ENCODE measurements at places on chromosomes 7 and 10.

GRCh38 chr10:63976538-63976937, 455.3 kb downstream of the REEP3 start:
- DNase-seq, result peak; percentile 43

DNA sequence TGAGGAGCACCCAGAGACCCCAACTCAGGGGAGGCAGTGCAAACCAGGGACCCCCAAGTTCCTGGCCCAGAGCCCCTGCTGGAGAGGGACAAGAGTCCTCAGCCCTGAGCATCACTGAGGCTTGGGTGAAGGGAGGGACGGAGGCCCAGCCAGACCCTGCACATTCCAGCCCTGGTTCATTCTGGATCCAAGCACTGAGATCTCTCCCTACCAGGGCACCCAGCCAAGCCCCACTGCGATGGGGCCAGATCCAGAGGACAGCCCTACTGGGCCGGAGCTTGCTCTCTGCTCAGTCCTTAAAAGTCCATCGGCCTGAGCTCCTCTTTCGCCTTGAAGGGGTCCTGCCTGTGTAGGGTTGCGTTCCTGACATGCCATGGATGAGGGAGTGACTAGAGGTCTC, 40.5 kb upstream of the RABGEF1 start:
- DNase-seq, result no peak

GRCh38 chr7:111529507-111530355, 32.6 kb downstream of the IMMP2L start:
- DNase-seq, result no peak

DNA sequence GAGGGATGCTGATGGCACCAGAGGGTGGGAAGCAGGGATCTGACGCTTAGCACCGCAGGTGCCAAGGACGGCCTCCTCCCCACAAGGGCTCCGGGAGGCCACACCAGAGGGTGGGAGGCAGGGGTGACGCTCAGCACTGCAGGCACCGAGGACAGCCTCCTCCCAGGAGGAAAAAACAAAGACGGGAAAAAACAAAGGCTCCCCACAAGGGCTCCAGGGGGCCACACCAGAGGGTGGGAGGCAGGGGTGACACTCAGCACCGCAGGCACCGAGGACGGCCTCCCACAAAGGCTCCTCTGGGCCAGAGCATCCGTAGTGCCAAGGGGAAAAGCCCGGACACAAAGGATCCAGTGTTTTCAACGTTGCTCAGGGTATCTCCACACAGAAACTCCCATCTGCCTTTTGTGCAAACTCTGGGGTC, 25.6 kb downstream of the DIP2C start:
- no peak for DNase-seq

DNA sequence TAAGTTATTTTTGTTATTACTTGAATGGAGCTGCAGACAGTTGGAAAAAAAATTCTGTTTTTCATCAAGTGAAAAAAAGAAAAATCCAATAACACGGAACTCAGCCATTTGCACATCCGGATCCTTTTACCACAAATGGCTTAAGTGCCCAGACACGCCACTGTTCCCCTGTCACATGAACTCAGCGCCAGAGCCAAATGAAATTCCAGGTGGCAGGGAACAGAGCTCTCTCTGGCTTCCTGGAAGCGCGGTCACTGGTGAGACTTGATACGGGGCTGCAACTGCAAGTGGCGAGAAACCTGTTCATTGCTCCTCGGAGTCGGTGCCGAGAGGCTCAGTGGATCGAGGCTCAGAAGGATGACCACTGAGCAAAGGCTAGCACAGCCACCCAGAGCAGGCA, 60.8 kb upstream of the NPTX2 start:
- DNase-seq, result no peak

- DNase-seq, result no peak
Observed at GRCh38 chr7:3197567-3198213, 103.4 kb upstream of the SDK1 start.

DNA sequence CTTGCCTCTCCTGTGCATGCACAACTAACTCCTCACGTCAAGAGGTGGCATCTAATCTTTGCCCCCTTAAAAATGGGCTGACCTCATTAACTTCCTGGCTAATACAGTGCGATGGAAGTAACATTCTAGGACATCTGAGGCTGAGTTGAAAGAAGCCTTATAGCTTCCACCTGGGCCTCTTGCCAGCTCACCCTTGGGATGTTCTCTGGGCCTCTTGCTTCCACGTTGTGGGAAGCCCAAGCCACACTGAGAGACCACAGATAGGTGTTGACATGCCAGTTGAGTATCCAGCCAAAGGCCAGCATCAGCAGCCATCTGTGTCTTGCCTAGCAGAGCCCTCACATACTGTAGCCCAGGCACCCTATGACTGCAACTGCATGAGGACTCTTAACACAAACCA, 60.8 kb upstream of the GDF10 start:
- DNase-seq, result no peak

DNA sequence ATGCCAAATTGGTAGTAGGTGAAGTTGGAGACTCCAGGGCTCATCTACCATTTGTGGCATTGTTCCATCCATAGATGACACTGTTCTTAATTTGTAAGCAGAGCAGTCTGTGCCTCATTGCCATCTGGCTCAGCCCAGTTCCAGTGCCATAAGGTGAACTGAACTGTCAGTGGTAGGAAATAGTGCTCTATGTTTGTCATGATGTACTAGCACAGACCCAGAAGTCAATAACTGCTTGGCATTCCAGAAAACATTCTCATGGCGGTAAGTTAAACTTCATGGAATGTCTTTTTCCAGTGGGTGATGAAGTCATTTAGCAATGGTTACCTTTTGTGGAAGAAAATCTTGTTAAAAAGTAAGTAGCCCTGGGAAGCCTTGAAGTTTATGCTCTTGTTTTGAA, 302.7 kb downstream of the SUGCT start:
- DNase-seq, result no peak

- no peak for DNase-seq
Observed at GRCh38 chr7:7812112-7812511, 93.7 kb upstream of the RPA3 start.

- peak; percentile 62 for DNase-seq
Observed at GRCh38 chr10:80487791-80488538, 33.9 kb downstream of the TSPAN14 start.

DNA sequence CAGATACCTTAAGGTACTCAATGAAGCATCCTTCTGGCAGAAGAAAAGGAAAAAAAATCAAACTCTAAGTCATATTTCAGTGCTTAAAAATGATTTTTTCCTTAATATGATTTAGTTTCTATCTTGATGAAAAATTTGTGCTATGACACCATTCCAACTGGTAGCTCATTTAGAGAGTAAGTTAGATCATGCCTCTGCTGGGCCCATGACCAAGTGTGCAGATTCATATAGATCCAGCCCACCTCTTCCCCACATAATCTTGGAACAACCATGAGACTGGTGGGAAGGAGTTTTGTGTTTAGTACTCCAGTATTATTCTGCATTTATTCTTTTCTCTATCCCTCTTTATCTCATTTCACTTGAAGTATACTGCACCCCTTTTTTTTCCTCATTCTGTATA, 908.3 kb downstream of the KCNMA1 start:
- DNase-seq, result no peak

DNA sequence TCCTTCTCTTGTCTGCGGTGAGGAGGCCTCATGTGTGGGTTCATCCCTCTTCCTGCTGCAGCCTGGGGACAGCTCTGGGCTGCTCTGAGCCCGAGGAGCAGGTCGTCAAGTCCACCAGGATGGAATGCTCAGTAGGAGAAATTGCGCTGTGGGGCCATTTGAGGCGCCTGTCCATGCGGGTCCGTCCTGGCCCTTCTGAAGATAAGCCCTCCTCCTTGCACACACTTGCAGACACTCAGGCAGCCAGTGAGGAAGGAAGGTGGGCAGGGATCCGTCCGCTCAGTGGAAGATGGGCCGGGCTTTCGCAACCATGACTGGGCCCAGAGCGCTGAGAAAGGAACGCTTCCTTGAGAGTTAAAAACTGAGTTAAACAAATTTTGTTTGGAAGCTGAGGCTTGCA, 356.8 kb downstream of the GLRX3 start:
- DNase-seq, result no peak

DNA sequence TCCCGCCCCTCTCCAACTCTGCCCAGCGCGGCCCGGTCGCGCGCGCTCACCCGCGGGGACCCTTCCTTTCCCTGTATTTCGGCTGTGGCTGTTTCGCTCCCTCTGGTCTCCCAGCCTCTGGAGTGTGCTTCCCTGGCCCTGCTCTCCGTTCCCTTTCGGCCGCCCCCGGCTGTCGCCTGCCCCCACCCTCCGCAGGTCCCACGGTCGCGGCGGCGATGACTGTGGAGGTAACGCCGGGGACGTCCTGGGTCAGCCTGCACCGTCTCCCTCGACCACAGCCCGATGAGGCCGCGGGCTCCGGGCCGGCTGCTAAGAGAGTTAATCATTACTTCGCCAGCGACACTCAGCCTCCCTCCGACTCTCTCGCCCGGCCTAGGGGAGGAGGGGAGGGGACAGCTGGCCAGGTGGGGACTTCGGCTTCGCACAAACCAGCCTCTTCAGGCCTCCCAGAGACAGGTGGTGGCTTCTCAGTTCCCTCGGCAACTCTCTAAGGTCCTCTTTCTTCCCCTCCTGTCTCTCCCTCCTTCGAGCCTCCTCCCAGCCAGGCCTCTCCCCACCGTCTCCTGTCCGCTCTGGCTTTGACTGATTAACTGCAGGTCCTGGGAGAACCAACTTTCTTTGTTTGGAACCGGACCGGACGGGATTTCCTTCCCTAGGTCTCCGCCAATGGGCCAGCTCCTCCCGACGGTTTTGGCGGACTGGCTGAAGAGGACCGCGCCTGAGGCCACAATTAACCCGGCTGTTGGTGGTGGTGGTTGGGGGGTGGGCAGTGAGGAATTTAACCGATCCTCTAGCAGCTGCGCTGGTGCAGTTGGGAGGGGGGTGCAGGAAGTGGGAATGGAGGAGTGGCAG, 5.6 kb upstream of the PAX2 start:
- DNase-seq, result no peak

GRCh38 chr7:1717903-1718676, 48.0 kb downstream of the ELFN1 start:
- no peak for DNase-seq

GRCh38 chr7:7272294-7272693, 90.0 kb downstream of the C1GALT1 start:
- no peak for DNase-seq

DNA sequence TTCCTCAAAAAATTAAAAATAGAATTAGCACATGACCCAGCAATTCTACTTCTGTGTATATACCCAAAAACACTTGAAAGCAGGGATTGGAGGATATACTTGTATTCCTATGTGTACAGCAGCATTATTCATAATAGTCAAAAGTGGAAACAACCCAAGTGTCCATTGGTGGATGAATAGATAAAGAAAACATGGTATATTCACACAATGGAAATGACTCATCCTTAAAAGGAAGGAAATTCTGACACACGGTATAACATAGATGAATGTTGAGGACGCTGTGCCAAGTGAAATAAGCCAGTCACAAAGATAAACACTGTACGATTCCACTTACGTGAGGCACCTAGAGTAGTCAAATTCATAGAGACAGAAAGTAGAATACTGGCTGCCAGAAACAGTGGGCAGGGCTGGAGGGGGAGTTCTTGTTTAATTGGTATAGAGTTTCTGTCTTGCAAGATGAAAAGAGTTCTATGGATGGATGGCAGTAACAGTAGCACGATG, 26.6 kb upstream of the KAT6B start:
- DNase-seq, result peak; percentile 12

DNA sequence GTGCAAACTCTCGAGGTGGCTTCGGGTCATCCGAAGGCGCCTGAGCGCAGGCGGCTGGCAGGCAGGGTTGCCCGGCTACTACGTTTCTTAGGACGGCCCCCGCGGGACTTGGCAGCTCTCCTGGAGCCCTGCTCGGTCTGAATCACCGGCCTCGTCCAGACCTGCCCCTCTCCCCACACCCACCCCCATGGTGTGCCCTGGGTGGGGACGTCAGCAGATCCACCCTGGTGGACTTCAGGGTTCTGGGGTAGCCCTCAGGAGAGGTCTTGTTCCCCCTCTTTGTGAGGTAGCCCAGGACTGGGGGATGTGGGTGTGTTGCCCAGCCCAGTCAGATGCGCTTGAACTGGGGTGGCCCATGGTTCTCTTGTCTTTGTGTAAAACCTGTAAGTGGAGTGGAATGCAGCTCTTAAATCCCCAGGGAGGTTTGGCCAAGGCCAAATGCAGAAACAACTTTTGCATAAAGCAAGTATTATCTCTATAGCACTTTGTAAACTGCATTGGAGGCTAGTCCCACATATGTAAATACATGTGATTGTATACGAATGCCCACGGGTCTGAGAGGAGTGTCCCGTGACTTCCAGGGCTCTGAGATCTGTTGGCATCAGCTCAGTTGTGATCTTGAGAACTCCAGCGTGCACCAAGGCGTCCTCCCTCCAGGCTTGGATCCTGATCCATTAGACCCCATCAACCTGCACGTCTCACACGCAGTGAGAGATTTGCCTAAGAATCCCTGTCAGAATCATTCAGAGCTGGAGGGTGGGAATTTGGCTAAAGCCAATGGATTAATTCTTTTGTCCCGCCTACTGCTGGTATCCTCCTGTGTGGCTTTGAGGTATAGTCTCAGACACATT, 1.8 kb downstream of the PFKFB3 start:
- DNase-seq, result no peak

- no peak for DNase-seq
Observed at GRCh38 chr10:79130846-79131245, 62.1 kb downstream of the ZMIZ1 start.

GRCh38 chr10:60877061-60877776, 66.8 kb downstream of the RHOBTB1 start:
- no peak for DNase-seq

GRCh38 chr7:30934225-30934624, 22.6 kb downstream of the AQP1 start:
- no peak for DNase-seq

GRCh38 chr7:139232904-139233303, 1.9 kb downstream of the UBN2 start:
- DNase-seq, result no peak

GRCh38 chr10:1230592-1231275, 174.5 kb downstream of the WDR37 start:
- DNase-seq, result no peak

DNA sequence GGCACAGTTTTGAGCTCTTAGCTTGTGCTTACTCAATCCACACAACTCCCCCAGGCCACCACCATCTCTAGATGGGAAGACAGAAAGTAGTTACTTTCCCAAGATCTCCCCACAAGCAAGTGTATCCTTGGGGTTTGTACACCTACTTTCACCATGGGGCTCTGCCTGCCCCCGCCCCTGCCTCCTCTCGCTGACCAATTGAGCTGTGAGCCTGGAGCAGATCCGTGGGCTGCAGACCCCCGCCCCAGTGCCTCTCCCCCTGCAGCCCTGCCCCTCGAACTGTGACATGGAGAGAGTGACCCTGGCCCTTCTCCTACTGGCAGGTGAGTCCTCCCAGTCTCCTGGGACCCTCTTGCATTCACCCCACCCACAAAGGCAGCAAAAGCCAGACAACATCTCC, 2.0 kb downstream of the FXYD4 start:
- no peak for DNase-seq

DNA sequence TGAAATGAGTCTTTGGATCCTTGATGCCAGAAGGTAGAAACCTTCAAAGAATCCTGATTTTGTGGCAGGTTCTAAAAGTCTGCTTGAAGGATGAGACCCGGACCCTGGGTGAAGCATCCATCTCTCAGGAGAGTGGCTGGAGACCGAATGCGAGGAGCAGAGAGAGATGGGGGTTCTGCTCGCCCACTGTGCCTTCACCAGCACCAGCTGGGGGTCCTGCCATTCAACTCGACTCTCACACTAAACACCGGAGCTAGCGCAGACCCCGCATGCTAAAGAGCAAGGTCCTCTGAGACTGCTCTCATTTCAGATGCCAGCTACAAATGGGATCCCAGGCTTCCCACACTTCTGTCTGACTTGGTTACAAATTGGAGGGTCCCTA, 218.4 kb downstream of the GLRX3 start:
- no peak for DNase-seq

- DNase-seq, result no peak
Observed at GRCh38 chr7:112501801-112502503, 21.2 kb downstream of the LSMEM1 start.

Data from activated naive CD8-positive, alpha-beta T cell treated with anti-CD3 and anti-CD28 coated beads, Interleukin-2, amount 50 U/mL, for 24 hours (primary cell).